ENCODE measurements at places on chromosomes 5 and 9. TPM values are rescaled to one million over a fixed set of nuclear protein-coding genes. Genes with fewer than 3 reads are reported as not detected.

- DNase-seq = no peak
Observed at GRCh38 chr5:137997726-137998213, 35.1 kb downstream of the FAM13B start.

DNA sequence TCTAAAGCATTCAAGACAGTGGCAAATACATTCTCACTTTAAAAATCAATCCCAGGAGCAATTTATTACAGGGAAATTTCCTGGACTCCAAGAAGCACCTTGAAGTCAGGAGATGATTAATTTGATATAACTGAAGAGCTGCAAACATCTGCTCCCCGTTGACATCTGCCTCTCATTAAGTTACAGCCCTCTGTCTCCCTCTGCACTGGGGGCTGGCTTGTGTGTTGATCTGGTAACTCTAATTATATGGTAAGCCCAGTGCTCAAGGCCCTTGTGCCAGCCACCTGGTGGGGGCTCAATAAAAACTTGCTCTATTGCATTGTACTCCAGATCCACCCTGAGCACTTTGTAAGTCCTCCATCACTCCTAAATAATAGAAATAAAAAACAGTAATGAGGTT, 131.1 kb upstream of the ZNF462 start:
- DNase-seq = no peak

DNA sequence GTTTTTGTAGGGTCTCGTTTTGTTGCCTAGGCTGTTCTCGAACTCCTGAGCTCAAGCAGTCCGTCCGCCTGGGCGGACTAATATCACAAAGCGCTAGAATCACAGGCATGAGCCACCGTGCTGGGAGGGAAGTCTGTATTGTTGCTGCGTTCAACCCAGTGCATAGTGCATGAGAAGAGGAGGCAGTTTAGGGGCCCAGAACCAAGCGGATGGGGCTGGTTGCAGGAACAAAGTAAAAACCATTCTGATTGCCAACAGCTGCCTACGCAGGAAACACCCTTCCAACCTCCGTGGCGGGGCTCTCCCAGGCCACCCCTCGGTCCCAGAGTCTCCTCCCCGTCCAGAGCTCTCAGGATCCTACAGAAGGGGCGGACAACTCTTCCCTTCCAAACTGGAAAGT, 87.1 kb downstream of the ANXA2R start:
- no peak for DNase-seq

DNA sequence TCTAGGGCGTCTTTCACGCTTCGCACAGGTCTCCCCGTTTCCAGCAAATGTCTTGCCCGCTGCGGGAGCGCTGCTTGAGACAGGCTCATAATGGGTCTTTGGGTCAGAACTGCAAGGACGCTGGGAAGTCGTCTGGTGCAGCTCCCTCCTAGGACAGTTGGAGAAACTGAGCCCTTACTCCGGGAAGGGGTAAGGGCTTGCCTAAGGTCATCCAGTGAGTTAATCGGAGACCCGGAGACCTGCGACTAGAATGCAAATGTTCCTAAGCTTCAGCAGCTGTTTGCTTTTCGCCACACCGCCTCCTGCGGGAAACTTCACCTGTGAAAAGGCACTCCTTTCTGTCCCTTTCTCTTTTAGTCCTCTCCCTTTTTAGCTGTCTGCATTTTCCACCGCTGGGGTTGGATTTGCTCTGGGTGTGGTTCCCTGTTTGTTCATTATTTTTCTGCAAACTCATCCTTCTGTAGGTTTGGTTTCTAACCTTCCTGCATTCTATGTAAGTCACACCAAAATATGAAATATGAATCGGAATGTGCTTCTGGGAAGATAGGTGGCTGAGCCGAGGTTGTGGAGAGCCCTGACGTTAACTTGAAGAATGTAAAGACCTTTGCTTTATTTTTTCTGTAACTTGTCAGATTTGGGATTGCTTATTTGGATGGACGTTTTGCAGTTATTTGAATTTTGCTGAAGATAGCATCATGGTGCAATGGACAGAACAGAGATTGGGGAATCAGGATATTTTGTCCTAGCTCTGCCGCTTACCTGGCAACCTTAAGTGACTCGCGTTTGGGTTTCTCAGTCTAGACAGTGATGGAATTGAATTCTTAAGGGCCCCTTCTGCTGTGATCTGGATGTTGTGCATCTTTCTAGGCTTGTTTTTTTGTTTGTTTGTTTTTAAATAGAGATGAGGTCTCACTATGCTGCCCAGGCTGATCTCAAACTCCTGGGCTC, 909 bp downstream of the SLC36A1 start:
- DNase-seq = no peak

GRCh38 chr5:68381909-68382308, 166.4 kb downstream of the PIK3R1 start:
- DNase-seq = no peak

DNA sequence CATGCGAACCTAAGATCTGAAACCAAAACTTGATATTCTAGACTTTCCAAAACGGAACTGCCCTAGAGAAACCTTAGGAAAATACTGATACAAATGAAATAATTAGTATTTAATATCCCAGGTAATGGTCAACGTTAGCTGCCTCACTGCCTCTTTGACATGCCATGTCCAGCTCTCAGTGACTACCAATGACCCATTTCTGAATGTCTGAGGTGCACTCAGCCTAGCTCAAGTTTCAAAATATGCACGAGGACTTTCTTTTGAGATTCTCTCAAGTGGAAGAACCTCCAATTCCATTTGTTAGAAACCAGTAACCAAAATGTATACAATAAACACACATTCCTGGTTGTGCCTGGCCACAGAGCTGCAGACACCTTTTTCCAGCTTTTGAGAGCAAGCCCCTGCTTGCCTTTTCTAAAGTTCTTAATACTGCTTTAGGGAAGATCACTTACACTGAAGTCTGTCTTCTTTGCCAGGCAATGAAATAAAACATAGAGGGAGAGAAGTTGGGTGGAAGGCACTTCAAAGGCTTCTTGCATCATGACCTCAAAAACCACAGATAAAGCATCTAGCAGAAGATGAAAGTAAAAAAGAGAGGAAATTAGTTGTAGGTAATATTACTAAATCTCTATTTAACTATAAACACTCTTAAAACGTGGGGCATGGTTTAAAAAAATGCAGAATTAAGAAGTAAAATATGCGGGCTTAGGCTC, 87.9 kb downstream of the MRPS27 start:
- no peak for DNase-seq

DNA sequence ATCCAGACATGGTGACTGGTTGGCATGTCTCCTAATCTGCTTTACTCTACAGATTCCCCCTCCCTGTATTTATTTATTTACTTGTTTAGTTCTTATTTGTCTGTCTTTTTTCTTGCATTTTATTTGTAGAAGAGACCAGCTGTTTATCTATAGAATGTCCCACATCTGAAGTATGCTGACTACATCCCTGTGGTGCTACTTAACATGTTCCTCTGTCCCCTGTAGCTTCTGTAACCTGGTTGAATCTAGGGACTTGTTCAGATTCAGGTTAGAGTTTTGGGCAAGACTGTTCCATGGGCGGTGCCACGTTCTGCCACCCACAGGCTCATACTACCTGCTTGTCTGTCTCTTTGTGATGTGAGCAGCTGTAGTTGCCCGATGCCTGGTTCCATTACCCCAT, 23.5 kb downstream of the DUSP1 start:
- DNase-seq = no peak

The LVRN gene
- total RNA-seq = 18.4 TPM

The SCGB3A2 gene
- total RNA-seq = not detected

The CER1 gene
- total RNA-seq = 0.30 TPM

The CENPP gene
- total RNA-seq = 6.0 TPM

The ISOC1 gene
- total RNA-seq = 38.0 TPM

The NEUROG1 gene
- total RNA-seq = not detected

Data from skin of body (tissue), 3 donors.